Stimulated activated naive CD4-positive, alpha-beta T cell (primary cell): ENCODE measurements at places on chromosomes 13 and 19.

DNA sequence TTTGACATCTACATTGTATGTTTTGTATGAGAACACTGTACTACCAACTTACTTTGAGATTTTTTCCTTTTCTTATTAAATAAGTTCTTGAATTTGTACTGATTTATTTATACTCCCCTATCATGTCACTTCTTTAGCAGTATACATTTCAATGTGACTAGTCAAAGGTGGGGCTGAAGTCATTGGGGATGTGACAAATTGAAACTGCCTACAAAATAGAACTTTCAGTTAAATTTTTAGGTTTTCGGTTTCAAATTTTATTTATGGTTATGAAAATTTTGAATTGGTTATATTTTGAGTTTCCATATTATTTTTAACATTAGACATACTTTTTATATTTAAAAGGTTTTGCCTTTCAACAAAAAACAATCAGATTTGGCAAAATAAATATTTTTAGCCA is 221.6 kb downstream of the NBEA start:
- no peak for DNase-seq

- no peak for DNase-seq
Measured at GRCh38 chr19:19615086-19615485, 3.4 kb downstream of the PBX4 start.

DNA sequence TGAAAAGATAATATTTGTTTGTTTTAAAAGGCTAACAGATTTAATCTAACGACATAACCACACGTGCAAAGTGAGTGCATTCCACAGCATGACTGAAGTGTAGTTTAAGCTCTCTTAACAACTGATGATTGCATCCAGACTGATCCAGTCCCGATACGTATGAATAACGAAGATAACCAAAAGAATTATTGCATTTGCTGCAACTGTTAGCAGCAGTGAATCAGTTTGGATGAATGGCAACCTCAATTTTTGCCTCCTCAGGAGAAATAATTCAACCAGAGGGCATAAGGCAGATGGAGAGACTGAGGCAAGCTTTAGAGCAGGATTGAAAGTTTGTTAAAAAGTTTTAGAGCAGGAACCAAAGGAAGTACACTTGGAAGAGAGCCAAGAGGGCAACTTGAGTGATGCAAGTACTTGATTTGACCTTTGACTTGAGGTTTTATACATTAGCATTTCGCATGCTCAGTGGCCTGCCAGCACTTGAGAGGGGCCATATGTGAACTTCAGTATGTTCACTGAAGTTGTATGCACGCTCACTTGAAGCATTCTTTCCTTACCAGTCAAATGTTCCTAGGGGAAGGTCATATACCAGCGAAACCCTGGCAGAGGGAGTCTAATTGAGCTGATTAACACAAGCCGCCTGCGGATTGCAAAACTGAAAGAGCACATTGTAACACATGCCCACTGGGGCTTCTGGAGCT is 835.0 kb upstream of the PCDH20 start:
- no peak for DNase-seq

DNA sequence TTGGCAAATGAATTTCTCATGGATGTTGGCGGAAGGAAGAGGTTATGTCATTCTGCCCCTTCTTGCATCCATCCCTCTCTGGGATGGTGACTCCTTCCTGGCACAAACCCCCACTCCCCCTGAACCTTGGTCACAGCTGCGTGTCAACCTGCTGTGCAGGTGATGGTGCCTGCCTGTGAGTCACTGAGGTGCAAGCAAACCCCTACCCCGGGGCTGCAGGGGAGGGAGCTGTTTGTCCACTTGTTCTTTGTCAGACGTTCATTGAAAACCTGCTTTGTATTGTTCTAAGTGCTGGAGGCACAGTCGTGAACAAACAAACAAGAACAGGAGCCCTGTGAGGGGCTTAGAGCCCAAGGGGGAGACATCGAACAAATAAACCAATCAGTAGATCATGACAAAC is 2.0 kb upstream of the GAPDHS start:
- DNase-seq: no peak

DNA sequence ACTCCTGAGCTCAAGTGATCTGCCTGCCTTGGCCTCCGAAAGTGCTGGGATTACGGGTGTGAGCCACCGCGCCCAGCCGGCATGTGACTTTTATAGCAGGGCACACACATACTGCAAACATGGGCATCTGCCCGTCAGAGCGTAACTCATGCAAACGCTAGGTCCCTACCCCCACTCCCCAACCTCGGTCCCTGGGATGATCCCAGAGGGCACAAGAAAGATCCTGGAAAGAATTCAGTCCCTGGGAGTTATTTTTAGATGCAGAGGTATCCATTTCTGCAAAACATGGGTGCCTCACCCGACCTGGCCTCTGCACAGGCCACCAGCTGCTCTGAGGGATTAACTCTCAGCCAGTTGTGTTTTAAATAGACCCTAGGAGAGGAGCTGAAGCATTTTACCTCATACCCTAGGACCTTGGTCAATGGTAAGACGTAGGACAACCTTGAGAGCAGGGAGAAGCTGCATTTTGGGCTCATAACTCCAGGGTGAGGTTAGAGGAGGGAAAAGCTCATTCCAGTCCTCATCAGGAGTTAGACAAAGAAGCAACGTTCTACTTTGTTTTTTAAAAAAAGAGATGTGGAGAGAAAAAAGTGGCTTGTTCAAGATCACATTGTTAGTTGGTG is 10.8 kb downstream of the TMEM38A start:
- DNase-seq: no peak

DNA sequence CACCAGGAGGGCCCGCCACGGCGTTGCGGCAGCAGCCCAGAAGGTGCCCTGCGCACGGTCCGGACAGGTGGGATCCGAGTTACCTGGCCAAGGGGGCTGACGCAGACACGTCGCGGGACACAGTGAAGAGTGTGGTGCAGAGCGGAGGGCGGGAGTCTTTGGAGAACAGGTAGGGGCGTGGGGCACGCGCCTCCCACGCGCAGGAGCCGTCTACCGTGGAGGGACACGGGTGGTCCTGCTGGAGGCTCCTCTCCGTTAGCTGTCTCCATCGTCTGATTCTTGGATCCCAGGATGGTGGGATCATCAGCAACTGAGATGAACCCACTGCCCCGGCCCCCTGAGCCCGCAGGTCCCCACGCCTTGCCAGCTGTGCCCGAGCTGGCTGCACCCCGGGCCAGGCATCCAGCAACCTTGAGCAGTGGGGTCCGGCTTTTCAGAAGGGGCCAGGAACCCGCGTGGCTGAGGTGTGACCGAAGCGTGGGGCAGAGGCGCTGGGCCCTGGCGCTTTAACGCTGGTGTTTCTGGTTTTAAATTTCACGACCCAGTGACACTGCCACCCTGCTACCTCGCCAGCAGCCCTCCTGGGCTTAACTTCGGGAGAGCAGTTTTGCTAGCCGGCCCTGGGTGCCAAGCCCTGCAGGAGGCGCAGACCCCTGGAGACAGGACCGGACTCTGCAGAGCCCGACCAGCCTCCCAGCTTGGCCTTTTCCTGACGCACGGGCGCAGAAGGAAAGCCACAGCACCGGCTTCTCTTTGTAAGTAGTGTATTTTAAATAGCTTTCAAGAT is 7.3 kb downstream of the FGF22 start:
- no peak for DNase-seq

GRCh38 chr13:26168237-26168814 is 53.8 kb downstream of the RNF6 start:
- DNase-seq: no peak

DNA sequence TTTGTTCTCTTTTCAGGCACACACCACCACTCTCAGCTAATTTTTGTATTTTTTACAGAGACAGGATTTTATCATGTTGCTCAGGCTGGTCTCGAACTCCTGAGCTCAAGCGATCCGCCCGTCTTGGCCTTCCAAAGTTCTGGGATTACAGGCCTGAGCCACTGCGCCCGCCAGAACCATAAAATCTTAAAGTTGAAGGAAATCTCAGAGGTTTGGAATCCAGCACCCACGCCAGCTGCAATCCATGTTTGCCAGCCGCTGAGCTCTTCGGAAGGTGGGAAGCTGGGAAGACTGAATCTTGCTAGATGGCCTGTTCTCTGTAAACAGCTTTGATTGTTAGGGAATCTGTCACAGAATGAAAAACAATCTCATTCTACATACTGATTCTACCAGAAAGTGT is 38.5 kb downstream of the SPATA13 start:
- no peak for DNase-seq

DNA sequence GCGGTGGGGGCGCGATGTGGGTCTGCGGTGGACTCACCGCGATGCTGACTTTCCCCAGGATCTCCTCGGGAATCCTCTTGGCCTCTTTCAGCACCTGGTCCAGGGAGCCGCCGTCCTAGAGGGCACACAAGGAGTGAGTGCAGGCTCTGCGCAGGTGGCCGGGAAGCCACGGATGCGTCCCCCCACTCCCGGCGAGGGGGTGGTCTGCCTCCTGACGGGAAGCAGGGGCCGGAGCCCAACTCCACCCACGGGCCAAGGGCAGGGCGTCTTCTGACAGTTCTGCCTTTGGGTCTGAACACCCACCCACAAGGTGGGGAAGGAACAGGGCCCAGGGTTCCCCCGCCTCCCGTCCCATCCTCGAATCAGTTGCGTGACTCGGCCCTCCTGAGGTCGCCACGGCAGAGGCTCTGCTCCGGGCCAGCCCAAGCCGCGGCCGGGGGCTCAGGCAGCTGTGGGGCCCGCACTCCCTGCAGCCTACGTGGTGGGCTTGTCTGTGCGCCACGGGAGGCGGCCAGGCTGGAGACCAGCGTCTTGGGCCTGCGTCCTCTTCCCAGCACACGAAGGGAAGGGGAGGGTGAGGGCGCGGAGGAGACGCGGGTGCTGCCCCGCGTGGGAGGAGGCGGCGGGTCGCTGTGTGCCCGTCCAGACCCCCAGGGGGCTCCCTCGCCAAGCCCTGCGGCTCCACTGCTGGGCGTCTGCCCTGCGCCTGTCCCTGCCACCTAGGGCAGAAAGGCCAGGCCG is 21.4 kb downstream of the MAP2K2 start:
- no peak for DNase-seq

- no peak for DNase-seq
Measured at GRCh38 chr13:101185606-101186005, 230.7 kb downstream of the NALCN start.

DNA sequence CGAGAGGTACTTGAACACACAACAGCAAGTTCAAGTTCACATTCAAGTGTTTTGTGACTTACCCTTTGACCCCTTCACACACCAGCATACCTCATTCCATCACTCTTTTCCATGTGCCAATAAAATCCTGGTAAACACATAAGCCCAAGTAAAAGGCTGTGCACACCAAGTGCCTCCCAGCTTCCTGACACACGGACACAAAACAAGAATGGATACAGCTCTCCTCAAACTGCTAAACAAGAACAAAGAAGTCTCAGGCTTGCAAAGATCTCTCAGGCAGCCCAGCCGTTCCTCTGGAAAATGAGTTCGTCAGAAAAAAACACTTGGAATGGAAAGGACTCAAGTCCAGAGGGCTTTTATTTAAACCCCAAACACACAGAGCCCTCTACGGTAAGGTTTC is 83.7 kb downstream of the NUFIP1 start:
- no peak for DNase-seq

GRCh38 chr13:27853861-27854260 is 61.6 kb downstream of the GSX1 start:
- DNase-seq: no peak

- DNase-seq: no peak
Measured at GRCh38 chr13:53560556-53560955, 531.9 kb downstream of the OLFM4 start.

GRCh38 chr13:45113233-45114224 is 6.8 kb upstream of the GTF2F2 start:
- DNase-seq: no peak

DNA sequence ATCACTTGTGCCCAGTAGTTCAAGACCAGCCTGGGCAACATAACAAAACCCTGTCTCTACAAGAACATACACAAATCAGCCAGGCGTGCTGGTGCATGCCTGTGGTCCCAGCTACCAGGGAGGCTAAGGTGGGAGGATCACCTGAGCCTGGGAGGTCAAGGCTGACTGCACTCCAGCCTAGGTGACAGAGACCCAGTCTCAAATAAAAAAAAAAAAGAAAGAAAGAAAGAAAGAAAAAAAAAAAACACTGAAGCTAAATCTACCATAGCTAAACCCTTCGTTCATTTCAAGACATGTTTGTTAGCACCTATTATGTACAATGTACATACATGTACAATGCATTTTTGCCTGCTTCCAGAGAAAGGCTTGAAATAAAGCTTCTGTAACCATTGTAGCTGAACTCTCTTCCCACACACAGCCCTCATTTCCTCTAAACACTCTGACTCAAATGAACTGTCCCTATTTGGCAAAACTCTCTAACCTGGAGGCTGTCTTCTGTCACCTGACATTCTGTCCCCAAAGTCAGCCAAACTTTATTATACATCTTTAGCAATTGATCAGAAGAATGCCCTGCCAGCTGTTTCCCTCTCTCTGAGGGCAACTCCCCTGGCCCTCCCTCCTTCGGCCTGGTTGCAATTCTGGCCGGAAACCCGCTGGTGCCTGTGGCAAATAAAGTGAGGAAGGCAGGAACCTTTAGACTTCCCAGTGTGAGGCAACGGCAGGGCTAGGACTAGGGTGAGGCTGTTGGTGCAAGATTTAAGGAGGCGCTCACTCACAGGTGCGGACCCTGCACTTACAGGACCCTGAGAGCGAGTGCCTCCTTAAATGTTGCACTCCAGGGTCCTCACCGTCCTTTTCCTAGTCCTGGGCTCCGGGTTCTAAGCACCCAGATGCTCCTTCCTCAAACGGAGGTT is 1.8 kb downstream of the ETHE1 start:
- no peak for DNase-seq

DNA sequence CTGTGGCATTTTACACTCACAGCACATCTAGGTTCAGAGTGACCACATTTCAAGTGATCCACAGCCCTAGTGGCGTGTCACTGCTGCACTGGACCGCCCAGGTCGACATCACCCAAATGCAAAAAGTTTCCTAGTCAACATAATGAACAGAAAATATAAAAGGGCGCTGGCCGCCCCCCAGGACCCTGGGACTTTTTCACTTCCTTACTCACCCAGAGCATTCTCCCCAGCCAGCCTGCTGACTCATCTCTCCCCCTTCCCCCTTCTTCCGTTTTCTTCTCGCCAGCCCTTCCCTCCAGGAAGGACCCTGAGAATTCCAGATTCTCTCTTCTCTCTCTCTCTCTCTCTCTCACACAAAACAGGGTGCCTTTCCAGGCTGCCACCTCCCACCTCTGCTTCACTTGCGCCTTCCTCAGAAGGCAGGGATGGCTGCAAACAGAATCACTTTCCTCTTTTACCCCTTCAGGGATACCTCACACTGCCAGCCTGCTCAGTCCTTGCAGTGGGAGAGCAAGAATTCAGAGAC is 21.0 kb upstream of the GRWD1 start:
- no peak for DNase-seq

DNA sequence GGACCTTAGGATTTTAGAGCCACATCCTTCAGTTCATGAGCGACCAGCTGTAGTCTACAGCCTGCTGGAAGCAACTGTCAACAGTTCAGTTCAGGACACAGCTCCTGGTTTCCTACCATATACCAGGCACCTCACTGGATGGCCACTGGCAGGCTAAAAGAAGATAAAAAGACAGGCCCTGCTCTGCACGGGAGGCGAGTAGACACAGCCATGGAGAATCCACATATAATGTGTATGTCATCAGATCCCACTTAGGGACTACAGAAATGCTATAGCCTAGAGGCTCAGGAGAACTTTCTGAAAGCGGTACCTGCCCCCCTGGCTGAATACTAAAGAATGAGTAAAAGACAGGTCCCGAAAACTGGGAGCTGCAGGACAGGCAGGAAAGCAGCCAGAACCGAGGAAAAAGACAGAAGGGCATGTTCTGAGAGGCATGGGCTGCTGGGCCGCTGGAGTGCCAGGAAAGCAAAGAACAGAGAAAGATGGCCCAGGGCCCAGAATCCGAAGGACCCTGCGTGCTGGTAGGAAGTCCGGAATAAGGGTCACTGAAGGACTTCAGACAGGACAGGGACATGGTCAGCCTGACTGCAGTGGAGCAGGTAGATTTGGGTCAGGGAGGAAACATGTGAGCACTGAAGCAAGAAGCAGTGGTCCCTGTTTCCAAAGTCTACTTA is 23.5 kb downstream of the DZIP1 start:
- DNase-seq: no peak

- no peak for DNase-seq
Measured at GRCh38 chr13:72097568-72097967, 230.6 kb upstream of the DACH1 start.
